ENCODE measurements at places on chromosomes 7 and 10.

DNA sequence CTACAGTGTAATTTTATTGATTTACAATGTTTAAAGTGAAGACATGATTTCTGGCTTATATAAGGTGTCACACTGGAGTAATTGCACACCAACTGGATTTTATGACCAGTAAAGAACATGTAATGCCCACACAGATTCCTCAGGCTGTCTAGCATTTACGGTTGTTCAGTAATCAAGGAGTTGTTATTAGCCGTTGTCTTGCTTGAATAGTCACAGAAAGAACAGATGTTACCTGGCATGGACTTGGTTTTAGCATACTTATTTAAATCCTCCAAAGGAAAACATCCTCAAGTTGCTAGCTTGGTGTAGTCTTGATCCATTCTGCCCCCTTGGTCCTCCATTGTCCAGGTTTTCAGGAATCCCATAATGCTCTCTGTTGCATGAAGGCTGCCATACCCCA lies 65.8 kb downstream of the POU6F2 start:
- no peak for DNase-seq

DNA sequence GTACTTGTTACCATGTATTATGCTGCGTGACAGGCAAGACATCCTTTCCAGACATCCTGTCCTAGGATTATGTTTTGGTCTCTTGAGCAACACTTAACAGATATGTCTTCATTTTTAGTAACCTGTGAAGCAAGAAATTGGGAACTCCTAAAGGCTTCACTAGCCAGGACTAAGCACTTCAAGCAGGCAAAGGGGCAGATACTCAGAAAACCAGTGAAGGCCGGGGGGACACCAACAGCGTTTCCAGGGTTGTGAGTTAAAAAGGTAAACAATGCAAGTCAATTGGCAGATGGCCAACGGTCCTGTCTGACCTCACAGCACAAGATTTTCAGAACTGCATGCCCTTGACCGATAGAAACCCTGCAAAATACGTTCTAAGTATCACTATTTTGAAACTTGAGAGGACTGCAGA lies 77.6 kb upstream of the SFMBT2 start:
- no peak for DNase-seq

GRCh38 chr7:46979439-46979838 lies 602.5 kb downstream of the TNS3 start:
- DNase-seq = no peak

GRCh38 chr7:92888-93672 lies 99.3 kb upstream of the FAM20C start:
- no peak for DNase-seq

DNA sequence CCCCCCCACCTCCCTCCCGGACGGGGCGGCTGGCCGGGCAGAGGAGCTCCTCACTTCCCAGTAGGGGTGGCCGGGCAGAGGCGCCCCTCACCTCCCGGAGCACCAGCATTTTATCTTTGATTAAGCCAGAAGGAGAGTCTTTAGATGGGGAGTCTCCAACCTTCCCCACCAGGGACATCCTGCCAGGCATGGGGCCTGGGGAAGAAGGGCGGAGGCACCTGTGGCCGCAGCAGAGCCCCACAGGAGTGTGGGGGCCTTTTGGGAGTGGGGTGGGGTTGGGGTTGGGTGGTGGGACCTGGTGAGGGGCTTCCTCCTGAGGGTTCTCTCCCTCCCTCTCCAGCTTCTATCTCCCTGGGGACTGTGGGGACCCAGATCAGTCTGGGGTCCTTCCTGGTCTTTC lies 18.2 kb downstream of the ZNF783 start:
- no peak for DNase-seq

DNA sequence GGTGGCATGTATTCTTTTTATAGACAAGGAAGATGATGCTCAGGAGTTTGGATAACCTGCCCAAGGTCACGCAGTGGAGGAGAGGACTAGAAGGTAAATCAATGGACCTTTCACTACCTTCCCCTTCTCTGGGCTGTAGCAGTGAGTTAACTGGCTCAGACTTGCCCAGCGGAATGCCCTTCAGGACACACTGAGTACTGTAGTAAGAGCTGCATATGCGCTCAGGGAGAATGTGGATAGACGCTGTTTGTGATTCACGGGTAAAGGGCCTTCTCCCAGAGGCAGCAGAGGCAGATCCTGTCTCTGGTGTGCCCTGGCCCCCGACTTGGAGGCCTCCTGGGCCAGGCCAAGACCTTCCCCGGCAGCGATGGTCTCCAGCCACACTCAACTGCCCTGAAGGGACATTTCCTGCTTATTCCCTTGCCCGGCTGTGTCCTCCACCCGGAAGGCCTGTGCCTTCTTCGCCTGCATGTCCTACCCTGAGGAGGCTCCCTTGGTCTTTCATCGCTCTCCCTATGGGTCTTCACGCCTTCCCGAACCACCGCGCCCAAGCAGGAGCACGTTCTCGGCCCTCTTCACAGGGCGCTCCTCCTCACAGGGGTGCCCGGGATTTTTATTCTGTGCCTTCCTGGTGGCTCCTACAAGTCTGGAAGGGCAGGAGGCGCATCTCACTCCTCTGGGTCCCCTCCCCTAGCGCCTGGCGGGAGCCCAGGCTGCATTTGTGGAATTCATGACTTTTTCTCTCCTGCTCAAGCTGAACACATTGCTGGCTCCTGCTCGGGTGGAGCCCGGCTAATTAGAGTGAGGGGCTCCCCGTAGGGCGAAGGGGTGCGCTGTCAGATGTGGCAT lies 1.8 kb upstream of the IKZF1 start:
- no peak for DNase-seq

- DNase-seq = peak; percentile 52
These were observed 5.8 kb downstream of the IDE start for GRCh38 chr10:92567952-92568600.

GRCh38 chr7:124074007-124074406 lies 41.1 kb upstream of the TMEM229A start:
- DNase-seq = no peak

GRCh38 chr7:19056305-19056704 lies 61.1 kb downstream of the TWIST1 start:
- DNase-seq = no peak

DNA sequence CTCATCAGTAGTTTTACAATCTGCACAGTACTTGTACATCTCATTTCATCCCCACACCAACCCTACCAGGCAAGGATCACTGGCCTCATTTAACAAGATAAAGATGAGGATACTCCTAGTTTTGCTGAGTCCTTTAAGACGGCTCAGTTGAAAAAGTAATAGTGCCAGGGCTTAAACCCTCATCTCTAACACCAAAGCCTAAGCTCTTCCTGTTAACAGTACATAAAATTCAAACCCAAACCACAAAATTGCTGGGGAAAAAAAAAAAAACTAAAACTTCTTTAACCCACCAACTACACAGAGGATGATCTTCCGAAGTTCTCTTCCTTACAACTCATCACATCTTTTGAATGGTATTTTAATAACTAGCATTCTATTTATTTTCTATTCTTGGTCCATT lies 1.3 kb downstream of the SAR1A start:
- DNase-seq = no peak

All from GM12865 (cell line).